ENCODE measurements at places on chromosomes 16 and 17.

- no peak for DNase-seq
These were observed 499.1 kb upstream of the CDH5 start for GRCh38 chr16:65867276-65867960.

- no peak for DNase-seq
These were observed 86.1 kb upstream of the HSBP1 start for GRCh38 chr16:83721676-83722075.

DNA sequence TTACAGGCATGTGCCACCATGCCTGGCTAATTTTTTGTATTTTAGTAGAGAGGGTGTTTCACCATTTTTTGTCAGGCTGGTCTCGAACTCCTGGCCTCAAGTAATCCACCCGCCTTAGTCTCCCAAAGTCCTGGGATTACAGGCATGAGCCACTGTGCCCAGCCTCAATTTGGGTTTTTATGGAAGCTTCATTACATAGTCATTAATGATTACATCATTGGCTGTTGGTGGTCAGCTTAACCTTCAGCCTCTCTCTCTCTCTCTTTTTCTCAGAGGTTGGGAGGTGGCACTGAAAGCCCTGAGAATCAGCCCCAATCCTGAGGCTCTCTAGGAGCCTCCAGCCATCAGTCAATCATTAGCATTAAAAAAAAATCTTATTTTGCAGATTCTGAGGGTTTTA, 45.3 kb downstream of the C17orf58 start:
- DNase-seq = no peak

DNA sequence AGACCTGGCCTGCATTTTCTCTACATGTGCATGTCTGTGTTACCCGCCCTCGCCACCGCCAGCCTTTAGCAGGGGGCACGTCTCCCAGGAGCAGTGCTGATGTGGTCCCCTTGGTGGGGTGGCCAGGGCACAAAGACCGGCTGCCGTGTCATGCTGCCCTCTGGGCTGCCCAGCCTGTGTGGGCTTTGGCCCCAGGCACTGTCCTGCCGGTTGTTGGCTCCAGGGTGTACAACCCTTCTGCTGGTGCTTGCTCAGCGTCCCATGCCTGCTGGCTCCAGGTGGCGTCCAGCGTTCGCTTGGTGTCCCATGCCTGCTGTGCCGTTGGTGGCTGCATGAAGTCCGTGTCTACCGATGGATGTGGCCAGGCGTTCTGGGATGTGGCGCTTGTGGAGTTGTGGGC, 4.1 kb downstream of the BAIAP2 start:
- DNase-seq = no peak

DNA sequence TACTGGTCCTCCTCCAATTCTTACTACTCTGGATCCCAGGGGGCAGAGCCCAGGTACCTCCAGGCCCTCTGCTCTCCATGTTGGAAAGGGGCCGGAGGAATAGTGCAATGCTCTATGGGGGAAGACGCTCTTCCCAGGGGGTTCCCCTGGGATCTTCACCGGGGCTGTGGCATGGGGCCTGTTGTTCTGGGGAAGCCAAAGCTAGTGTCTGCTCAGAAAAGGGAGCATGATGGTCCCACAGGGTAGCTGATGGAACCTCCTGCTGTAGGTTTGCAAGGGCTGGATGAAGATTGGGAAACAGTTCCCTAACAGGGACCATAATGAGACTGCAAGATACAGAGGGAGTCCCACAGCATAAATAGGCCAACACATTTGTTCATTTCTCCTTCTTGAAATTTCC, 114.7 kb downstream of the IRX5 start:
- DNase-seq = no peak

DNA sequence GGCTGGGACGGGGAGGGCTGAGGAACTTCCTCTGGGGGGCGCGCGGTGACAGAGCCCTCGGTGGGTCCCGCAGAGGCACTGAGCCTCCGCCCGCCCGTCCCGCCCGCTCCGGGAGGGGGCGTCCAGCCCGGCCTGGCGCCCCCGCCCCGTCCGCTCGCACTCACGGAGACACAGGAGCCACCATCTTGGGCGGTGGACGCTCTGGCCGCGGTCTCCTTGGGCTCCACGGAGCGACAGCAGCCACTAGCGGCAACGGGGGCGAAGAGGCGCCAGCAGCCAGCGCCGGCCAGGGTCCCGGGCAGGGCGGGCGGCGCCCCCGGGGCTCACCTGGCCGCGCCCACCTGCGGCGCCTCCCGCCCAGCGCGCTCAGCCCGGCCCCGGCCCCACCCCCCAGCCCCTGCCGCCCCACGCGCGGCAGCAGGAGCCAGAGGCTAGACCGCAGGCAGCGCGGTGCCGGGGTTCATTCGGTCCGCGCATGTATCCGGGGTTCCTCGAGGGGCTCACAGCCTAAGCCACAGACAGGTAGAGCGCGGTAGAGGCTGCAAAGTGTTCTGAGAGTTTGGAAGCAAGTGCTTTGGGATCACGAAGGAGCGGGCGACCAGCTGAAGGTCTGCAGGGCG, at the start of gene C17orf113:
Gene C17orf113, minus strand, starts transcription at position 209 of the 620 bp plus-strand sequence. CDS start 7,225 bp downstream, outside the sequence.
- DNase-seq = peak; percentile 46

- peak; percentile 44 for DNase-seq
These were observed 532 bp downstream of the CNTNAP1 start for GRCh38 chr17:42682722-42683403.

GRCh38 chr17:5784791-5785190, 200.5 kb upstream of the NLRP1 start:
- no peak for DNase-seq

DNA sequence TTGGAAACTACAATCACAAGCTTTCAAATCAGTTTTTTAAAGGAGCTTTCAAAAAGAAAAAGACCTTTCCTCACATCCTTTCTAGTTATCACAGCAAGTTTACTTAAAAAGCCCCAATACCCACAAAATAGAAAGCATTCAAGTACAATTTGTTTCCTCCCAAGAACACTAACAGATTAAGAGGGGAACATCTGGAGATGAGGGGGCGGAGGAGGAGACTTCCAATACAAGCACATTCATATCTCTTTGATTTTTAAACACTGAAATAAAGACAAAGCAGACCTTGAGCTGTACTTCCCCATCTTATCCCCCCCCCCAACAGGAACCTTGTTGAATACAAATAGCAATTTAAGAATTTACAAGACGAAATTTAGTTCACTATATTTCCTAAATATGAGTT, 2.0 kb downstream of the YWHAE start:
- DNase-seq = peak; percentile 45

- no peak for DNase-seq
These were observed 52.3 kb downstream of the YWHAE start for GRCh38 chr17:1347589-1348323.

All from KBM-7 (cell line).